ENCODE measurements at places on chromosomes 6 and 20.

GRCh38 chr20:47598911-47599744, 97.4 kb downstream of the NCOA3 start:
- no peak for DNase-seq

GRCh38 chr6:2799936-2800527, 34.8 kb downstream of the WRNIP1 start:
- DNase-seq, result no peak

DNA sequence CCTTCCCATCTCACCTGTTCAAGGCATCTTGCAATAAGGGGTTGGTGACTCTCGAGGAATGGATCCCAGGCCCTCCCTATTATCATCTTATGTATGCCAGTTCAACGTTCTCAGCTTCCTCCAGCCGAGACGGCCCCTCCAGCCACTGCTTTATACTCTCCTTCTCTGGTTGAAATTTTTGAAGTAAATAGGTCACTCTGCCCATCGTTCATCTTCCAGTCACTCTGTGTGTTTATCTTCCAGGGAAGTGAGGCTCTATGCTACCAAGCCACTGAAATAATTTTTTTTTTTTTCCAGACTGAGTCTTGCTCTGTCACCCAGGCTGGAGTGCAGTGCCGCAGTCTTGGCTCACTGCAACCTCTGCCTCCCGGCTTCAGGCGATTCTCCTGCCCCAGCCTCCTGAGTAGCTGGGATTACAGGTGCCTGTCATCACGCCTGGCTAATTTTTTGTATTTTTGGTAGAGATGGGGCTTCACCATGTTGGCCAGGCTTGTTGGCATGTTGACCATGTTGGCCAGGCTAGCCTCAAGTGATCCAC, 17.0 kb downstream of the PTPN1 start:
- DNase-seq, result peak; percentile 47

- DNase-seq, result no peak
Observed at GRCh38 chr6:8527818-8528217, 92.5 kb upstream of the SLC35B3 start.

- no peak for DNase-seq
Observed at GRCh38 chr6:130674604-130675003, 152.6 kb upstream of the SMLR1 start.

- DNase-seq, result no peak
Observed at GRCh38 chr6:156804402-156804801, 27.2 kb downstream of the ARID1B start.

GRCh38 chr20:40547483-40548091, 141.4 kb downstream of the MAFB start:
- no peak for DNase-seq

GRCh38 chr6:148747145-148747470, 278 bp downstream of the UST start:
- DNase-seq, result peak; percentile 66

DNA sequence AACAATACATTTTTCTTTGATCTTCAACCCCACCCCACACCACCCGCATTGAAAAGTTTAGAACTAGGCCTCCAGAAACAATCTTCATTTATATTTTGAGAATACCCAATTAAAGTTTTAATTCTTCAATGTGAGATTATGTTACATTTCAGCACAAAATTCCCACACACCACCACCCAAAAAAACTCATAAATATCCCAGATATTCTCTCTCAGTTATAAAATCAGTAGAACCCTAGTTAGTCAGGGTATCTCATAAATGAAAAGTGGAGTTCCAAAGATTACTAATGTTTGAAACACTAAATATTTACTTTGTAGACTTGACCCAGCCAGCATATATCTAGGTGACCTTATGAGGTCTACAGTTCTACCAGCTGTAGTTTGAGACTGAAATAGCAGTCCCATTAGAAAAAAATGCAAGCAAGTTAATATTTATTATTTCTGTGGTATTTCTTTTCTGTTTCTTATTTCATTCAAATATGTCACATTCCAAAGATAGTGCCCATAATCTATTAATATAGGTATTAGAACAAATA, 371.0 kb downstream of the TENT5A start:
- no peak for DNase-seq

DNA sequence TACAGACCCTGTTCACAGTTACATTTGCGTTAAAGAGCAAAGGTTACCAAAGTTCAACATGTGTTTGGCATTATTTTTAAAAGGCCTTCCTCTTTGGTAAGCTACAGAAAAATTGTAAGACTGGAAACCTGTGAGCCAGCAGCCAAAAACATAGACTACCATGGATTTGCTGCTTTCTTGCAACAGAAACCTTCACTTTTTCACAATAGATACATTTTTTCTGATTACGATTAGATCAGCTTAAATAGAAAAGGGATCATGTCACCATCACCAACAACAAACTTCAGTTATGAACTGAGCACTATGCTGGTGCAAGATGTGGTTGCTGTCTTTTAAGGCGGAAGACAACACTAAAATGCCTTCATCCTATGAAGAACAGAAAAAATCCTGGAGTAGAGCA, 112.3 kb upstream of the MARCKS start:
- no peak for DNase-seq

GRCh38 chr6:143224516-143224915, 163.8 kb downstream of the AIG1 start:
- no peak for DNase-seq

DNA sequence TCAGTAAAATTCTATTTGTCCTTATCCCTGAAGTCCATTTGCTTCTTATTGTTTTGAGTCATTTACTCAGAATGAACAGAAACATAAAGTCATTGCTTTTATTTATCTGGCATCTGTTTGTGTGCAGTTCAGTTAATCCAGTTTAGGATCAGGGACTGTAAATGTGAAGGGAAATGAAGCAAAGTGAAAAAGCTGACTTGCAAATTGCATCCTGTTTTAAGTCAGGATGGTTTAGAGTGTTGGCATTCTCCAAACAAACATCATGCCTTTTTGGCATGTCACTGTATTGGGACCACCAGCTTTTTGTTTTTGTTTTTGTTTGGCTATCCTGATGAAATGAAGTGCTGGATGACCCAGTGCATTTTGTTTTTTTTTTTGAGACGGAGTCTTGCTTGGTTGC, 100.2 kb upstream of the CLDN20 start:
- DNase-seq, result no peak

GRCh38 chr6:15518057-15518456, 144.8 kb downstream of the DTNBP1 start:
- DNase-seq, result no peak

DNA sequence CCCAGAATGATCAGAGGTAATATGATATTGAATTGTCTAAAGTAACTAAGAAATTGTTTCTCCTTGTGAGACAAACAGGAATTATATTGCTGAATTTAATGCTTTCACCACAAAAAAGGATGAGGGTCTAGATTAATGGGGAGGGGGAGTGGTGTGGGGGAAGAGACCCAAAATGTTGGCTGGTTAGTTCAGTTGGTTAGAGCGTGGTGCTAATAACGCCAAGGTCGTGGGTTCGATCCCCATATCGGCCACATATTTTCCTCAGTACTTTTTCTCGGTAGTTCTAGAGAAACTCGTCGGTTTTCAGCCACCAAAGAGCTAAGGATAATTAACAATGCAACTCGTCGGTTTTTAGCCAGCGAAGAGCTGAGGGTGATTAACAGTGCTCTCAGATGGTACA, 26.3 kb downstream of the PRSS16 start:
- DNase-seq, result no peak

- no peak for DNase-seq
Observed at GRCh38 chr6:105024803-105025202, 67.9 kb downstream of the LIN28B start.

- DNase-seq, result no peak
Observed at GRCh38 chr20:39909447-39909846, 779.6 kb downstream of the MAFB start.

Measured in RWPE2 (cell line).